ENCODE measurements at places on chromosomes 4 and X. TPM values are rescaled to one million over a fixed set of nuclear protein-coding genes. Genes with fewer than 3 reads are reported as not detected.
A peak's percentile ranks its signal among the peaks of the same experiment; 100 is the strongest.

Gene LRRC66
- total RNA-seq, result 0.11 TPM

Gene POU3F4
- total RNA-seq, result 1.4 TPM

Gene P2RY8
- 0.11 TPM for total RNA-seq

Gene TMEM175
- total RNA-seq, result 3.0 TPM

Gene RS1
- not detected for total RNA-seq

Gene FRG2
- not detected for total RNA-seq

Gene TXLNG
- 42.6 TPM for total RNA-seq

Gene BEX3
- total RNA-seq, result 330 TPM

Gene SCRG1
- not detected for total RNA-seq

Gene FGD1
- total RNA-seq, result 33.8 TPM

Gene SSX2
- not detected for total RNA-seq

GRCh38 chr4:124000233-124000632 lies 603.6 kb downstream of the SPRY1 start:
- no peak overlapping the region for H3K4me3 ChIP-seq
- H3K27ac ChIP-seq, result no peak overlapping the region
- no peak for DNase-seq
- no peaks in the 10 kb centered on the region for H3K4me1 ChIP-seq
- no peaks in the 10 kb centered on the region for H3K36me3 ChIP-seq

GRCh38 chrX:154309041-154309775 lies 13.6 kb downstream of the TKTL1 start:
- no peaks in the 10 kb centered on the region for H3K27me3 ChIP-seq
- H3K27ac ChIP-seq, result no peak overlapping the region
- no peaks in the 10 kb centered on the region for H3K36me3 ChIP-seq
- DNase-seq, result no peak
- no peaks in the 10 kb centered on the region for H3K4me1 ChIP-seq

DNA sequence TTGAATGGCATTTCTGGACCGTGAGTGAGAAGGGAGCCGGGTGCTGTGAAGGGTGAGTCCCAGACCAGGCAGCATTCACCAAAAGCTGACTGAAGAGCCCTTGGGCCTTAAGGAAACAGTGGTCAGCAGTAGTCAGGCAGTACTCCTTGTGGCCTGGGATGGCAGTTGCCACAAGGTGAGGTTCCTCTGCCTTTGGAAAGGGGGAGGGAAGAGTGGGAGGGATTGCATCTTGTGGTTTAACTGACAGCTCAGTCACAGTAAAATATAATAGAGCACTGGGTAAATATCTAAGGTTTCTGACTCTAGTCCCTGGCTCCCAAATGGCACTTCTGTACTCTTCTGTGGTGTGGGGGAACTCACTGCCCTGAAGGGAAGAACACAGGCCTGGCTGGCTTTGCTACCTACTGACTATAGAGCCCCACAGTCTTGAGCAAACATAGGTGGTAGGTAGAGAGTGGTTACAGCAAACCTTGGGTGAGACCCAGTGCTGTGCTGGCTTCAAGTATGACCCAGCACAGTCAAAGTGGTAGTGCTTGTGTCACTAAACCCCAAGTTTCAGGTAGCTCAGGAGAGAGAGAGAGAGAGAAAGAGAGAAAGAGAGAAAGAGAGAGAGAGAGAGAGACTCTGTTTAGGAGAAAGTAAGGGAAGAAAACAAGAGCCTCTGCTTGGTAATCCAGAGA lies 154.2 kb downstream of the TEX11 start:
- no peak for DNase-seq
- no peaks in the 10 kb centered on the region for H3K27me3 ChIP-seq
- H3K4me1 ChIP-seq, result no peaks in the 10 kb centered on the region
- H3K36me3 ChIP-seq, result no peaks in the 10 kb centered on the region
- no peak overlapping the region for H3K27ac ChIP-seq

GRCh38 chrX:145848448-145848847 lies 30.8 kb downstream of the SLITRK2 start:
- no peaks in the 10 kb centered on the region for H3K36me3 ChIP-seq
- no peaks in the 10 kb centered on the region for H3K27me3 ChIP-seq
- H3K4me3 ChIP-seq, result no peak overlapping the region
- H3K4me1 ChIP-seq, result no peaks in the 10 kb centered on the region

DNA sequence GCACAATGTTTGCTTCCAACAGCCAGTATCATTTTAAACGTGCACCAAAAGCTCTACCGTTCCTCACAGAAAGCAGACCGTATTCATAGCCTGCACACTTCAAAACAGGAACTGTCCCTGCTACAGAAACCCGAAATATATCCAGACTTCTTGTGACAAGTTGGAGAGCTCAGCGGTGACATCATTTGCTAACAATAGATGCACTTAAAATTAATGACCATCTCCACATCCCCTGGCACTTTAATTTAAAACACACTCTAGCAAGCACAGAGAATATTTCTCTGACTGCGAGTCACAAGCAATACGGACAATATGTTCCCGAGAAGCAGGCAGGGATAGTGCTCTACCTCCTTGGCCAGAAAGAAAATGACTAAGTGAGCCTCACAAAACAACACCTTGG lies 2.5 kb downstream of the NYX start:
- no peak for DNase-seq
- H3K36me3 ChIP-seq, result no peaks in the 10 kb centered on the region
- H3K27me3 ChIP-seq, result no peaks in the 10 kb centered on the region
- peaks cover 4% of the 10 kb centered on the region for H3K4me1 ChIP-seq
- H3K4me3 ChIP-seq, result no peak overlapping the region
- H3K27ac ChIP-seq, result no peak overlapping the region

DNA sequence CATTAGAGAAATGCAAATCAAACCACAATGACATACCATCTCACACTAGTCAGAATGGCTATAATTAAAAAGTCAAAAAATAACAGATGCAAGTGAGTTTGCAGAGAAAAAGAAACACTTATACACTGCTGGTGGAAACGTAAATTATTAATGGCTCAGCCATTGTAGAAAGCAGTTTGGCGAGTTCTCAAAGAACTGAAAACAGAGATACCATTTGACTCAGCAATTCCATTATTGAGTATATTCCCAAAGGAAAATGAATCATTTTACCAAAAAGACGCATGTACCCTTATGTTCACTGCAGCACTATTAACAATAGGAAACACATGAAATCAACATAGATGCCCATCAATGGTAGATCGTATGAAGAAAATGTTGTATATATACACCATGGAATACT lies 75.0 kb downstream of the NAA11 start:
- DNase-seq, result no peak
- no peaks in the 10 kb centered on the region for H3K4me1 ChIP-seq
- H3K27ac ChIP-seq, result no peak overlapping the region

- H3K27ac ChIP-seq, result no peak overlapping the region
- no peaks in the 10 kb centered on the region for H3K27me3 ChIP-seq
- DNase-seq, result no peak
These were observed 314.9 kb upstream of the TRAM1L1 start for GRCh38 chr4:117400039-117400835.

DNA sequence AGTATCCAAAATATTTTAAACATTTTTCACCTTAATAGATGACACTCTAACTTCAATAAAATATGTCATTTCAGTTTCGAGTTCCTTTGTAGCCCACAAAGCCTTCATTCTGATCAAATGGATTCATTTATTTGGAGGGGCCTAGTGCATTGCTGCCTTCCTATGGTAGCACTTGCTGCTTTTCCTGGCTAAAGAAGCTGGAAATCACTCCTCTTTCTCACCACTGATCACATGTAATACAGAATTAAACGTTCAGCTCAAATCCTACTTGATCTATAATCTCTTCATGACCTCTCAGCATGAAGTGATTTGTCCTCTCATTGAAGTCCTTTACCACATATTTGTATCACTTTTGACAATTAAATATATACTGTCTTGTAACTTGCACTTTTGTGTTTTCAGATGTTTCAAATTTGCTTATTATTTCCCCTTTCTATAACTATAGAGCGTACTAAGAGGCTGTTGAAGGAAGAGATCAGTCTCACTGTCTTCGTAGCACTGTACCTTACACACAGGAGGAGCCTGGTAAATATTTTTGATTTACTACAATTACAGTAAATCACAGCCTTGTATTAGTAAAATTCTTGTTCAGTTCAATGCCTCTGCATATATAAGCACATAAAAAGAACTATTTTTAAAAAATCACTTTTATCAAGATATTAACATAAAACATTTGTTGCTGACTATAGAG lies 555 bp downstream of the CFI start:
- H3K27ac ChIP-seq, result no peak overlapping the region
- H3K4me3 ChIP-seq, result no peak overlapping the region
- no peaks in the 10 kb centered on the region for H3K4me1 ChIP-seq

DNA sequence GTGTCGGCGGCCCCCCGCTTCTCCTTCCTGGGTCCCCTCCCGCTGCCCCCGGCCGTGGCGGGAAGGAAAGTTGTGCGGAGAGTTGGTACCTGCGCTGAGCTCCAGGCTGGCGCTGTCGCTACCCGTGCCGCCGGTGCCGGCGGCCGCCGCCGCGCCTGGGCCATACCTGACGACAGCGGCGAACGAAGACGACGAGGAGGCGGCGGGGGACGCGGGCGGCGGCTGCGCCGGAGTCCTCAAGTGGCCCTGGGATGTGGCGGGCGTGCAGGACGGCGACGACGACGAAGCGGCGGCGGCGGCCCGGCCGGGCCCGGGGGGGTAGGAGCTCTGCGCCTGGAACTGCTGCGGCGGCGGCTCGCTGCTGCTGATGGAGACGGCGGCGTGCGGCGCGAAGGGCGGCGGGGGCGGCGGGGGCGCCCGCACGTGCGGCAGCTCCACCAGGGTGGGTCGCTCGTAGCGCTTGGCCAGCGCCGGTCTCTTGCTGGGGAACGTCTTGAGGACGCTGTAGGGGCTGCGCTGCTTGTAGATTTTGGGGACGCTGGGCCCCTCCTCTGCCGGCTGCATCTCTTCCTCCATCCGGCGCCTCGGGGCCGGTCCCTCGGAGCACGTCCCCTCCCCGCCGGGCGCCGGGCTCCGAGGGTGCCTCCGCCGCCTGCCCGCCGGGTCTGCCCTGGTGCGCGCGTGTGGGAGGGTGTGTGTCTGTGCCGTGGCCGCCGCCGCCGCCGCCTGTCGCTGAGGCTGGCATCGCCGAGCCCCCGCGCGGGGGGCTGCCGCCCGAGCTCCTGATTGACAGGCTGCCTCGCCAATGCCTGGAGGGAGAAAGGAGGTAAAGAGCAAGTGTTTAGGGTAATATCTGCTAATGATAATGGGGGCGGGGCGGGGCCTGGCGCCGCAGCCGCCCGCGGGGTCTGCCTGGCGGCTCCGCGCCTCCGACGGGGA lies 618 bp downstream of the BEND4 start:
- H3K4me3 ChIP-seq, result peak overlapping the region; percentile 65
- no peak overlapping the region for H3K27ac ChIP-seq
- peaks cover 22% of the 10 kb centered on the region for H3K27me3 ChIP-seq
- H3K36me3 ChIP-seq, result no peaks in the 10 kb centered on the region

DNA sequence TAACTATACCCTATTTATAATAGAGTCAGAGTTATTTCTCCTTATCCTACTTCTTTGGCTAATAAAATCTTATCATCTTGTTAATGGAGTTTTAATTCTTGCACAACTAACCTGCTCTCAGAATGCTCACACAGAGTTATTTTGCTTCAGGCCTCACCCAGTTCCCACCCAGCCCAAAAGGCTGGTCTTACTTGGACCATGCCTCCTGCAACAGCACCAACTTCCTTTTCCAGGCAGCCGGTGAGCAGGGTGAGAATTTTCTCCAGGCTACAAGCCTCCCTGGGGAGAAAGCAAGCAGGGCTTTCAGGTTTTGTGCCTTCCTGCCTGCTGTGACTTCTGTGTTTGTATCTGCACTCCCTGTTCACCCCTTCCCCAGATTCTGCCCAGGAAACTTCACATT lies 29.1 kb upstream of the BANK1 start:
- no peaks in the 10 kb centered on the region for H3K4me1 ChIP-seq
- H3K36me3 ChIP-seq, result no peaks in the 10 kb centered on the region
- no peak overlapping the region for H3K27ac ChIP-seq
- DNase-seq, result no peak
- H3K27me3 ChIP-seq, result no peaks in the 10 kb centered on the region

- peaks cover 7% of the 10 kb centered on the region for H3K4me1 ChIP-seq
- H3K36me3 ChIP-seq, result no peaks in the 10 kb centered on the region
- no peak within 1 kb of the TSS for H3K27ac ChIP-seq
- peak within 1 kb of the TSS; percentile 65 for H3K4me3 ChIP-seq
These were observed at the start of gene MTMR1 for GRCh38 chrX:150692831-150693724. MTMR1 (plus strand) TSS chrX:150693396; CDS start chrX:150693531, 135 bp downstream.

GRCh38 chrX:19440713-19441112 lies 74.6 kb downstream of the MAP3K15 start:
- no peak overlapping the region for H3K27ac ChIP-seq
- H3K27me3 ChIP-seq, result no peaks in the 10 kb centered on the region
- H3K4me3 ChIP-seq, result no peak overlapping the region
- no peaks in the 10 kb centered on the region for H3K4me1 ChIP-seq

GRCh38 chr4:87823724-87824123 lies 9.0 kb upstream of the MEPE start:
- H3K36me3 ChIP-seq, result no peaks in the 10 kb centered on the region
- H3K4me1 ChIP-seq, result peaks cover 3% of the 10 kb centered on the region
- H3K27me3 ChIP-seq, result no peaks in the 10 kb centered on the region
- DNase-seq, result no peak
- no peak overlapping the region for H3K4me3 ChIP-seq

GRCh38 chr4:17583941-17584340 lies 6.9 kb downstream of the LAP3 start:
- peaks cover 58% of the 10 kb centered on the region for H3K36me3 ChIP-seq
- no peaks in the 10 kb centered on the region for H3K4me1 ChIP-seq
- H3K27me3 ChIP-seq, result no peaks in the 10 kb centered on the region
- DNase-seq, result no peak
- no peak overlapping the region for H3K27ac ChIP-seq

- H3K36me3 ChIP-seq, result no peaks in the 10 kb centered on the region
- no peaks in the 10 kb centered on the region for H3K27me3 ChIP-seq
These were observed 81.3 kb upstream of the TSPAN5 start for GRCh38 chr4:98739751-98740150.

DNA sequence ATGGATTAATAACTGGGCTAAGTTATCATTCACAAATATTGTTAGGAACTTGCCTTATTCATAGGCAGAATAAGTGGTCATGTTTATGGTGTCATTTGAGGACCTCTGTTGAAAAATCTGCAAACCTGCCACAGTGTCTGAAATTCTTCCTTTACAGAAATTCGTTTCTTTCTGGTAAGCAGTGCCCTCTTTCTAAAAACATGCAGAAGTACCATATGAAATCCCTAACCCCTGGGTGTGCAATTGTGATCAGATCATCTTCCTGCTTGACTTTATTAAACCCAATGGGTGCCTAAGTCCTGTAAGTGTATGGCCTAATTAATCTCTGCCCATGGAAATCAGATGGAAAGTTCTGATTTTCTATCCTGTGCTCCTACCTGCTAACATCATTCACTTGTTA lies 4.4 kb upstream of the HTATSF1 start:
- DNase-seq, result no peak
- no peaks in the 10 kb centered on the region for H3K4me1 ChIP-seq
- no peak overlapping the region for H3K4me3 ChIP-seq

- H3K4me1 ChIP-seq, result no peaks in the 10 kb centered on the region
- no peak overlapping the region for H3K27ac ChIP-seq
- H3K36me3 ChIP-seq, result no peaks in the 10 kb centered on the region
- H3K27me3 ChIP-seq, result no peaks in the 10 kb centered on the region
- no peak overlapping the region for H3K4me3 ChIP-seq
- no peak for DNase-seq
These were observed 25.5 kb downstream of the MAGEA4 start for GRCh38 chrX:151938172-151938571.

GRCh38 chr4:24363751-24364150 lies 220.6 kb downstream of the DHX15 start:
- H3K27me3 ChIP-seq, result no peaks in the 10 kb centered on the region
- no peaks in the 10 kb centered on the region for H3K4me1 ChIP-seq
- no peak for DNase-seq

Measured in H1 (cell line).